ENCODE measurements at places on chromosomes 13 and 19. TPM values are rescaled to one million over a fixed set of nuclear protein-coding genes. Genes with fewer than 3 reads are reported as not detected.

DNA sequence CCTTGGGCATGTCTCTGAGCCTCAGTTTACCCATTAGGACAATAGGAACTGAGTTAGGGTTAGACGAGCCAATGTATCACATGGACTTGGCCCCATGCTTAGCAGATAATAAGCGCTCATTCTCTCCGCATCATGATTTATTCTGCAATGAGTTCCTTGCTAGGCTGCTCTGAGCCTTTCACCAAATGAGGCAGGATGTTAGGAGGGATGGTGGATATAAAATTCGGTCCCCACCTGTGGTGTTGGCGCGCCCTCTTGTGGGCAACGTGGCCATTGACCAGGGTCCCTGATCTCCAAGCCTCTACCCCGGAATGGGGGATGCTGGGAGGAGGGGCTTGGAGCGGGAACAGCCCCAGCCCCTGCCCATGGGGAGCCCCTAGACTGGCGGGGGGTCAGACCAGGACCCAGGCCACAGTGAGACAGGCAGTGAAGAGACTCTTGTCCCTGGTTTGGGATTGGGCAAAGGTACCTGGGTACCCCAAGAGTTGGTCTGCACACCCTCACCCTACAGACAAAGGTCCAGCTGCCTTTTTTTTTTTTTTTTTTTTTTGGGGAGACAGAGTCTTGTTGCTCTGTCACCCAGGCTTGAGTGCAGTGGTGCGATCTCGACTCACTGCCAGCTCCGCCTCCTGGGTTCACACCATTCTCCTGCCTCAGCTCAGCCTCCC, 43.9 kb downstream of the CERS4 start:
- H3K4me1 ChIP-seq, result no peaks in the 10 kb centered on the region
- peak; percentile 95 for DNase-seq
- no peak overlapping the region for H3K27ac ChIP-seq
- H3K27me3 ChIP-seq, result no peaks in the 10 kb centered on the region
- no peaks in the 10 kb centered on the region for H3K36me3 ChIP-seq

GRCh38 chr13:40026741-40027140, 371.3 kb downstream of the COG6 start:
- H3K4me3 ChIP-seq, result no peak overlapping the region
- no peak overlapping the region for H3K27ac ChIP-seq
- no peaks in the 10 kb centered on the region for H3K27me3 ChIP-seq
- no peaks in the 10 kb centered on the region for H3K36me3 ChIP-seq

- H3K36me3 ChIP-seq, result no peaks in the 10 kb centered on the region
- no peak for DNase-seq
- no peak overlapping the region for H3K4me3 ChIP-seq
- H3K4me1 ChIP-seq, result no peaks in the 10 kb centered on the region
Observed at GRCh38 chr13:46795321-46795720, 1.6 kb downstream of the ESD start.

- no peak overlapping the region for H3K4me3 ChIP-seq
- H3K4me1 ChIP-seq, result peaks cover 2% of the 10 kb centered on the region
- no peaks in the 10 kb centered on the region for H3K36me3 ChIP-seq
- peak overlapping the region; percentile 57 for H3K27ac ChIP-seq
Observed at GRCh38 chr13:61179741-61180140, 235.9 kb downstream of the PCDH20 start.

DNA sequence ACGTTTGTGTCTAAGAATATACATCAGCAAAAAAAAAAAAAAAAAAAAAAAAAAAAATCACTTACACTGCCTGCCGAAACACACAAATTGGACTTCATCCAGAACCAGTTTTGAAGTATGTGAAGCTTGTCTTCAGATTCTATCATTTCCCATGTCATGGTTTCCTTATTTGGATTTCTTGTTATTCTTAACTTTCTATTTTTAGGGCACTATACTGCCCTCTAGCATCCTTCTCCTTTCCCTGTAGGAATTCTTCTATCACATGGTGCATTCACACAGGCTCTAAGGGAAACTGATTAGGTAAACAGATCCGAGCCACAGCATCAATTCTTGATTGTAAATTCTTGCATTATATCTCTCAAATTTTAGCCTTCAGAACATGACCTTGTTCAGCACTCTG, 1507.5 kb downstream of the OLFM4 start:
- no peaks in the 10 kb centered on the region for H3K4me1 ChIP-seq
- H3K4me3 ChIP-seq, result no peak overlapping the region
- DNase-seq, result no peak
- no peaks in the 10 kb centered on the region for H3K36me3 ChIP-seq
- H3K27ac ChIP-seq, result no peak overlapping the region

DNA sequence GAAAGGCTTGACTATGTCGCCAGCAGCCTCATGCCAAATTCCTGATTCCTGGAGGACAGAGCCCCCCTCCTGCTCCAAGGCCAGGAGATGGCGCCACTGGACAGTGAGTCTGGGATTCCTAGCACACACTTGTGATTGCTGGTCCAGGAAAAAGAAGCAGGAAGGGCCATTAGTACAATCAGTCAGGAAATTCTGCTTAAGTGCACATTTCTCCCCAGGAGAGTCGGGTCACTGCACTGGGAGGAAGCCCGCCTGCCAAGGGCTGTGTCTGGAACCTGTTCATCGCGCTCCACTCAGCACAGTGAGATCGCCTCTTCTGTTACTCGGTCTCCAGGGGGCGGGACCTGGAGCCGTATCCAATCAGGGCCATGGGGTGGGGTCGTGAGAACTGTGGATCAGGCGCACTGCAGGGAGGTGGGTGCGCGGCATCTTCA, 65.1 kb downstream of the ZNF823 start:
- H3K27ac ChIP-seq, result no peak overlapping the region
- DNase-seq, result peak; percentile 89
- peak overlapping the region; percentile 22 for H3K4me3 ChIP-seq

GRCh38 chr13:72544042-72544441, 183.4 kb downstream of the MZT1 start:
- H3K27me3 ChIP-seq, result no peaks in the 10 kb centered on the region
- no peaks in the 10 kb centered on the region for H3K4me1 ChIP-seq
- H3K36me3 ChIP-seq, result no peaks in the 10 kb centered on the region
- H3K27ac ChIP-seq, result no peak overlapping the region
- no peak overlapping the region for H3K4me3 ChIP-seq

- H3K27me3 ChIP-seq, result no peaks in the 10 kb centered on the region
- no peak for DNase-seq
- H3K4me3 ChIP-seq, result no peak overlapping the region
- H3K27ac ChIP-seq, result no peak overlapping the region
Observed at GRCh38 chr13:67469623-67470022, 239.5 kb upstream of the PCDH9 start.

DNA sequence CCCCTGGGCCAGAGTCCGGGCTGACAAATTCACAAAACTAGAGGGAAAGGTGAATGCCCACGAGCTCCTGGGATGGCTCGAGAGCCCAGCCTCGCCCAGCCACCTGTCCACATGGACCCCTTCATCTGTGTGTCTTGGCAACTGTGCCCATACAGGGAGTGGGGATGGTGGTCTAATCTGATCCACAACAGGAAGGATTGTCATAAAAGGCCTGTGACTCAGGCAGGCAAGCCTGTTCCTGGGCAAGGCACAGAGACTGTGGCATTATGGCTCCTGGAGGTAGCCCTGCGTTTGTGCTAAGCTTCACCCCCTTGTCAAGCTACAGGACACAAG, 20.0 kb downstream of the CAPS start:
- no peak for DNase-seq
- no peaks in the 10 kb centered on the region for H3K27me3 ChIP-seq
- H3K4me3 ChIP-seq, result no peak overlapping the region
- no peaks in the 10 kb centered on the region for H3K36me3 ChIP-seq
- H3K27ac ChIP-seq, result no peak overlapping the region

DNA sequence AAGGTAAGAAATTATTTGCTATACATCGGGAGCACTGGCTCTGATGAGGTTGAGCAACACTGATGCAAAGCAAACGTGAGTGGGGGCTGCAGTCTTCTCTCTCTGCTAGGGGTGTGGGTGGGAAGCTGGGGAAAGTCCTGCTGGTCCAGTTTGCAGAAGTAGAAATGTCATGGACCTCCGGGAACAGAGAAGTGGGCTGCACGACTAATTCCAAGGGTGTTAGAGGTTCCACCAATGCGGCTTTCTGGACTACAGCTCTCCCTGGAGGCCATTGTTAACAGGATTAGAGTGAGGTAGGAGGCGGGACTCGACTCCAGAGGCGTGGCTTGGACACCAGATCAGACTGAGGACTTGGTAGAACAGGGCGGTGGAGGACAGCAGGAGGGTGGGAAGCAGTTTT, 5.7 kb upstream of the FBXO27 start:
- no peaks in the 10 kb centered on the region for H3K27me3 ChIP-seq
- H3K4me1 ChIP-seq, result no peaks in the 10 kb centered on the region
- no peak overlapping the region for H3K27ac ChIP-seq
- no peak overlapping the region for H3K4me3 ChIP-seq
- DNase-seq, result no peak

DNA sequence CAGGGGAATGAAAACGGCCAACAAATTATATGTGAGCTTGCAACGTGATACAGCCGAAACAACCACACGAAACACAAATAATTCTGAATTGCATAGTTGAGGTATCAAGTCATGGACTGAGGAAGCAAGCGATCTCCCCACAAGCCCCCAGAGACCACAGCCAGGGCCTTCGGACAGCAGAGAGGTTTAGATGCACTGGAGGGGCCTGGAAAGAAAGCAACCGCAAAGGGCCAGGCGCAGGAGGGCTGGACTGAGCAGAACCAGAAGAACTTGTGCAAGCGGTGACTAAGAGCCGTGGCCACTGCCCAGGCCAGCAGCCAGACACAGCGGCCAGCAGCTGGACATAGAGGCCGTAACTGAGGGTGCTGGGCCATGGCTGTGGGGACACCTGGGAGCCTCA, 131.4 kb downstream of the TNFRSF19 start:
- H3K27me3 ChIP-seq, result no peaks in the 10 kb centered on the region
- H3K4me1 ChIP-seq, result no peaks in the 10 kb centered on the region
- H3K36me3 ChIP-seq, result no peaks in the 10 kb centered on the region
- H3K27ac ChIP-seq, result no peak overlapping the region
- DNase-seq, result peak; percentile 91

GRCh38 chr13:31476266-31476665, 263.1 kb upstream of the RXFP2 start:
- DNase-seq, result no peak
- H3K4me1 ChIP-seq, result no peaks in the 10 kb centered on the region
- H3K4me3 ChIP-seq, result no peak overlapping the region
- H3K36me3 ChIP-seq, result no peaks in the 10 kb centered on the region
- no peaks in the 10 kb centered on the region for H3K27me3 ChIP-seq

DNA sequence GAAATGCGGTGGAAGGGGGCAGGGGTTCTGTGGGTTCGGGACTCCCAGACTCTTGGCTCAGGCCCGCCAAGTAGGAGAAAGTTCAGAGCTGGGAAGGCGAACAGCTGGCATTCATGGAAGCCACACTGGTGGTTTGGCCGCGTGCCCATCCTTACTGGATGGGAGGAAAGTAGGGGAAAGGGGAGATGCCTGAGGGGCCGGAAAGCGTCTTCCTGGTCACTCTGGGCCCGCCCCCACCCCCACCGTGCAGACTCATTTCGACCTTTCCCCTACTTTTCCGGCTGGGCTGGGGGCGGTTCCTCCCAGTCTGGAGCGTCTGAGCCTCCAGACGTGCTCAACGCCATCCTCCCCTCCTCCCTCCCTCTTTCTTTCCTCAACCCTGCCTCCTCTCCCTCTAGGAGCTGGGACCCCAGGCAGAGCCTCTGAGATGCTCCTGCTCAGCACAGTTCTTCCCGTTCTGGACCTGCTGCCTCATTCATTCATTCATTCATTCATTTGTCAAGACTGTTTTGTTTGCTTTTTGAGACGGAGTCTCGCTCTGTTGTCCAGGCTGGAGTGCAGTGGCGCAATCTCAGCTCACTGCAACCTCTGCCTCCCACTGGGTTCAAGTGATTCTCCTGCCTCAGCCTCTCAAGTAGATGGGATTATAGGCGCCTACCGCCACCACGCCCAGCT, 3.5 kb downstream of the ANGPTL4 start:
- no peaks in the 10 kb centered on the region for H3K36me3 ChIP-seq
- no peak overlapping the region for H3K4me3 ChIP-seq
- no peaks in the 10 kb centered on the region for H3K4me1 ChIP-seq

DNA sequence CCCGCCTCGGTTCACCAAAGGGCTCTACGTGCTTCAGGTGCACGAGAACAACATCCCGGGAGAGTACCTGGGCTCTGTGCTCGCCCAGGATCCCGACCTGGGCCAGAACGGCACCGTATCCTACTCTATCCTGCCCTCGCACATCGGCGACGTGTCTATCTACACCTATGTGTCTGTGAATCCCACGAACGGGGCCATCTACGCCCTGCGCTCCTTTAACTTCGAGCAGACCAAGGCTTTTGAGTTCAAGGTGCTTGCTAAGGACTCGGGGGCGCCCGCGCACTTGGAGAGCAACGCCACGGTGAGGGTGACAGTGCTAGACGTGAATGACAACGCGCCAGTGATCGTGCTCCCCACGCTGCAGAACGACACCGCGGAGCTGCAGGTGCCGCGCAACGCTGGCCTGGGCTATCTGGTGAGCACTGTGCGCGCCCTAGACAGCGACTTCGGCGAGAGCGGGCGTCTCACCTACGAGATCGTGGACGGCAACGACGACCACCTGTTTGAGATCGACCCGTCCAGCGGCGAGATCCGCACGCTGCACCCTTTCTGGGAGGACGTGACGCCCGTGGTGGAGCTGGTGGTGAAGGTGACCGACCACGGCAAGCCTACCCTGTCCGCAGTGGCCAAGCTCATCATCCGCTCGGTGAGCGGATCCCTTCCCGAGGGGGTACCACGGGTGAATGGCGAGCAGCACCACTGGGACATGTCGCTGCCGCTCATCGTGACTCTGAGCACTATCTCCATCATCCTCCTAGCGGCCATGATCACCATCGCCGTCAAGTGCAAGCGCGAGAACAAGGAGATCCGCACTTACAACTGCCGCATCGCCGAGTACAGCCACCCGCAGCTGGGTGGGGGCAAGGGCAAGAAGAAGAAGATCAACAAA, 2.6 kb downstream of the PCDH17 start:
- H3K27ac ChIP-seq, result no peak overlapping the region
- H3K4me3 ChIP-seq, result no peak overlapping the region
- peak; percentile 79 for DNase-seq

FCER2 gene
- 0.36 TPM for total RNA-seq

ZNF763 gene
- total RNA-seq, result 1.9 TPM

ANKRD24 gene
- 0.63 TPM for total RNA-seq

MYO1F gene
- total RNA-seq, result 63.8 TPM

KIR2DL1 gene
- not detected for total RNA-seq

SIN3B gene
- 61.1 TPM for total RNA-seq

THAP8 gene
- 4.1 TPM for total RNA-seq

SPPL2B gene
- total RNA-seq, result 29.3 TPM

GEMIN7 gene
- 12.3 TPM for total RNA-seq

All from aorta (tissue), 5 donors.